ENCODE measurements at places on chromosomes 3 and 15.

DNA sequence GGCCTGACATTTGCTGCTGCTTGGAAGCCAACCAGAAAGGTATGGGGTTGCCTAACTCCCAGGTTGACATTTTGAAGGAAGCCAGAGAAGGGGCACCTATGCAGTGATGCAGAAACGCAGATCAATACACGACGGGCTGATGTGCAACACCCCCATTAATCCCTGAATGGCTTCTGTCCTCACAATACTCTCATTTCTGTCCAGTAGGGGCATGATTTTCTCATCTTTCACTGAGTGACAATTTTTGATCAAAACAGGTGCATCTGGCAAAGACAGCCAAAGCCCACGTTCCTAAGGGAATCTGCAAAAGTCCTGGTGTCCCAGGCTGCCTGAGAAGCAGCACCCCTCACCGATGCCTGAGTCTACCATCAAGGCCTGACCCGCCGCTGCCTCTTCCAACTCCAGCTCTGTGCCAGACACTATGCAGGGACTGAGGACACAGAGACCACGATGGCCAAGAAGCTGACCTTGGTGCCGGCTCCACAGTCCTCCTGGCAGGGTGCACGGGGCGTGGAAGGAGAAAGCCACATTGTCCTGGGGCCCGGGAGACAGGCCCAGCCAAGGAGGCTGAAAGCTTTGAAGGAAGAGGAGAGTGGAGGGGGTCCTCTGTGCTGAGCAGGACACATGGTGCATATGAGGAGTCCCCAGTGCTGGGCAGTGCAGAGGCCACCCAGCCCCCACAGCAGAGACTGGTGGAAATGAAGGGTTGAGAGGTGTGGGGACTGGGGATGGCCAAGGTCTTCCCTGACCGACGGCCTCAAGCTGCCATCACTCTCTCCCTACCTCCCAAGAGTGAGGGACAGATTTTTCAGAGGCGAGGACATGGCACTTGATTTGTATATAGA, 159.6 kb downstream of the NUP210 start:
- DNase-seq: no peak

GRCh38 chr3:153028381-153028780, 133.6 kb upstream of the RAP2B start:
- DNase-seq: peak; percentile 11

GRCh38 chr3:32109256-32109655, 2.8 kb downstream of the GPD1L start:
- peak; percentile 88 for DNase-seq

DNA sequence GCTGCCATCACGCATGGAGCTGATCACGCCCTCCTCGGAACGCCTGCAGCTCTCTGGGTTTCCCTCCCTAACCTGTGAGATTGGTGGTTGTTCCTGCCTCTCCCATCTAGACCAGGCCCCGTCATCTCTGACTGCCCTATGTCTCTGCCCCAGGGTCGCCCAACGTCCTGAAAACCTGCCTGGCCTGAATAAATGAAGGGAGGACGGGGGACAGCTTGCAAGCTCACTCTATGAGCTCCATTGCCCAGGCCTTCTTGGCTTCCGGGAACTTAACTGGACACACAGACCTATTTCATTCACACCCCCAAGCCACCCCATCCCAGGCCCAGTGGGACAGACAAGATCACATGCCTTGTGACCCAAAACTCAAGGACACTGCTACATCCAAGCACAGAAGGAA, 274.2 kb downstream of the XXYLT1 start:
- DNase-seq: no peak

GRCh38 chr15:76382987-76383728, 46.6 kb downstream of the ISL2 start:
- no peak for DNase-seq

- DNase-seq: no peak
Measured at GRCh38 chr3:180409170-180409569, 192.8 kb upstream of the TTC14 start.

DNA sequence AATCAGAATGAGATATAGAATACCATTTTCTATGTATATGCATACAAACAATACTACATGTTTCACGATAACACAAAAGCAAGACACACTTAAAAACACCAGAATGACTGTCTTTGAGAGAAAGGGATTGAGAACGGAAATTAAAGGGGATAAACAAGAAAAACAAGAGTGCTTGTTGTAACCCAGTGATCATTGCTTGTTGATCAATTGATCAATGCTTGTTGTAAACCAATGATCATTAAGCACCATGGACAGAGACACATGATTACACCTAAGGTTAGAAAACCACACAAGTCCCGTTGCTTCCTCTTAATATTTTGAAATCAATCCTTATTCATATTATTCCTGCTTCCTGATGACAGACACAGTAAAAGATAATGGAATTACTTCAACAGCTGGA, 1.1 kb upstream of the OR4F15 start:
- no peak for DNase-seq

DNA sequence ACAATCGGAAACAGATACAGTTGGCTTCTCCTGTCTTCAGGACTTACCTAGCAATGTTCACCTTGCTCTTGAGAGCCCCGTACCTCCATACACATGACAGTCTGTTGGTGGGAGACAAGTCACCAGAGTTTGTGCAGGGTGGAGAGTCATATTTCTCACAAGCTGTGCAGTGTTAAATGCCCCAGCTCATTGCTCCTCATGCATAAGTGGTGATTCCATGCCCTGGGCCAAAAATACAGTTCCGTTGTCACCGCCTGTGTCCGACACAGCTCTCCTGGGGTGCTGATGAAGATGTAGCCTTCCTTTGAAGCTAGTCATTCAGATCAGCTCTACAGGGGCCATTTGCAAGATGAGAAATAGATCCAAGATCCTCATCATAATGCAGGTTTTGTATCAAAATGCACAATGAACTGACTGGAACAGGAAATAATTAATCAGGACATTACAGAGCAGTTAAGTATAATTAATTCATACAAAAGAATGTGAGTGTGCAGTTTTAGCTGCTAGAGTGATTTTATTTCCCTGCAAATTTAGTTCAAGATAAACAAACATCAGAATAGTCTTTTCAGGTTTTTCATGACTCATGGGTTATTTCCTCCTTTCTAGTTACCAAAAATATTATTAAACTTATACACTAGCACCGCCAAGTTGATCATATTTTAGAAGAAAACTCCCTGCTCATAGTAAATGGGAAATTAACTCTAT, 66.5 kb downstream of the CD47 start:
- no peak for DNase-seq

DNA sequence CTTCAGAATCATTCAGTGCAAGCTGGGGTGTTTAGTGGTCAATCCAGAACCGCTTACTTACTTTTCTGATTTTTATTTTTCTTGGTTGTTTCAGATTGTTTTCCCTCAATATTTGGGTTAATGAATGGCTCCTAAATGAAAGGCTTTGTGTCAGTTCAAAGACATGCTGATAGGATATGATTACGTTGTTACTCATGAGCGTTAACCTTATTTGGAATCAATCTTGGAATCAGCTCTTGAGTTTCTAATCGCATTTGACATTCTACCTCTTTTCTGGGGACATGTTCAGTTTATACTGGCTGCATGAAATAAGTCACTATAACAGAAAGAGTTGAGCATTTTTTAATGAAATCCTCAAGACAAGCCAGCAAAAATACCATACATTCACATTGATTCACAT, 50.2 kb downstream of the ATP11B start:
- DNase-seq: no peak

DNA sequence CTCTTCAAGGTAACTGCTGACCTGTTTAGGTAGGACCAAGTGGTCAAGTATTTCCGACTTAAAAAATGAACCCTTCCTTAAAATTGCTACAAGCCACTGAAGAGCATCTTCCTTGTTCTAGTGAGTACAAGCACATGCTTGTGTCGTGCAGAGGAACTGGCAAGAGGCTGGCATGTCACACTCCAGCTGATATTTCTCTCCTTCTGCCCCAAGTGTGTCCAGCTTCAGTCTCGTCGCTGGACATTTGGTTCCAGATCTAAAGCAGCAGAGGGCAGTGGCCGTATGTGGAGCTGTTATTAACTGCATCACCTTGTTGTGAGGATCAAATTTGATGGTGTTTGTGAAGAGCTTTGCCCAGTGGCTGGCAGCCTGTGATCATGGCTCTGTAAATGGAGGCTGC, 10.0 kb downstream of the RBP2 start:
- no peak for DNase-seq

DNA sequence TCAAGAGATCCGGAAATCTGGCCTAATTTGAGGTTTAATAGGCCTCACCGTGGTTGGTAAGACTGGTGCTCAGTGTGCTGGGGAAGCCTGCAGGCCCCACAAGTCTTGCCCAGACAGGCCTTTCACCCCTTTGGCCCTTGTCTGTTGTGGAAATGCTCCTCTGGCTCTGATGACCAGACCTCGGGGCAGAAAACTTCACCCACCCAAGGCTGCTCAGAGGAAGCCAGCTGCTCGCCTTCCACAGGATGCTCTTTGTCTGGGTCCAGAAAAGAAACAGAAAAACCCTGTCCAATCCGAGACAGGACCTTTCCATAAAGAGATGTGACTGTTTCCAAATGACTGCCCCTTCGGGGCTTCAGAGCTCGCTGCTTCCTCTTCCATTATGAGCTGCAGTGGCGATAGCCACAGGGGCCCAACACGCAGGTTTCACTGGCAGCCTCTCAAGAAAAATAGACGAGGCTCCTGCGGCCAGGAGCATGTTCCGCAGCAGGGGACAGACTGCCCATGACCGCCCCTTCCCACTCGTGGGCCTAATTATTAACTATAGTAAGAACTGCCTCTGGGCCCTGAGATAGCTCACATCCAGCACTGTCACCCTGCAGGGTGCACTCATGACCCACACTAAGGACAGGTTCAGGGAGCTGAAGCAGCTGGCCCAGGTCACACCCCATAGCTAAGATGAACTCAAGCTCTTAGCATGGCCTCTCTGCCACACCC, 6.8 kb upstream of the SNX22 start:
- DNase-seq: no peak

- DNase-seq: no peak
Measured at GRCh38 chr3:55406696-55407425, 80.2 kb downstream of the WNT5A start.

- DNase-seq: no peak
Measured at GRCh38 chr3:196987022-196987421, 18.4 kb upstream of the PIGZ start.

GRCh38 chr3:45682786-45683185, 6.4 kb upstream of the SACM1L start:
- no peak for DNase-seq

DNA sequence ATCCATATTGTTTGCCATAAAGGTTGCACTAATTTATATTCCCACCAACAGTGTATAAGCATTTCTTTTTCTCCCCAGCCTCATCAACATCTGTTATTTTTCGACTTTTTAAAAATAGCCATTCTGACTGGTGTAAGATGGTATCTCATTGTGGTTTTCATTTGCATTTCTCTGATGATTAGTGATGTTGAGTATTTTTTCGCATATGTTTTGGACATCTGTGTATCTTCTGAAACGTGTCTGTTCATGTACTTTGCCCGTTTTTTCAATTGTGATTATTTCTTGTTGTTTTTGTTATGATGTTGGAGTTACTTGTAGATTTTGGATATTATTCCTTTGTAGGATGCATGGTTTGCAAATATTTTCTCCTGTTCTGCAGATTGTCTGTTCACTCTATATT, 46.5 kb downstream of the TP63 start:
- DNase-seq: no peak

DNA sequence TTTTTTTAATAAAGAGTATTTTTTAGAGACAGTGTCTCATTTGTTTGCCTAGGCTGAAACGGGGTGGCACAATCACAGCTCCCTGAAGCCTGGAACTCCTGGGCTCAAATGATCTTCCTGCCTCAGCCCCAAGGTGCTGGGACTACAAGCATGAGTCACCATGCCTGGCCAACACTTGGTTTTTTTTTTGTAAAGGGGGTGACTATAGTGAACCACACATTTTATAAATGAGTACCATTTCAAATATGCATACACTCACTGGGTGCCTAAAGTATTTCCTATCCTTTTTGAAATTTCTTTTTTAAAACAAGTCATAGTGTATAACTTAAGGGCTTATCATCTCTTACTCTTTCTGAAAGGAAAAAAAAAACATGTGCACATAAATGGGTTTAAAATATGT, 325.2 kb upstream of the MEIS2 start:
- no peak for DNase-seq

GRCh38 chr3:147521646-147522045, 112.5 kb downstream of the ZIC1 start:
- DNase-seq: no peak

GRCh38 chr15:52028431-52029093, 9.5 kb downstream of the MAPK6 start:
- DNase-seq: no peak

DNA sequence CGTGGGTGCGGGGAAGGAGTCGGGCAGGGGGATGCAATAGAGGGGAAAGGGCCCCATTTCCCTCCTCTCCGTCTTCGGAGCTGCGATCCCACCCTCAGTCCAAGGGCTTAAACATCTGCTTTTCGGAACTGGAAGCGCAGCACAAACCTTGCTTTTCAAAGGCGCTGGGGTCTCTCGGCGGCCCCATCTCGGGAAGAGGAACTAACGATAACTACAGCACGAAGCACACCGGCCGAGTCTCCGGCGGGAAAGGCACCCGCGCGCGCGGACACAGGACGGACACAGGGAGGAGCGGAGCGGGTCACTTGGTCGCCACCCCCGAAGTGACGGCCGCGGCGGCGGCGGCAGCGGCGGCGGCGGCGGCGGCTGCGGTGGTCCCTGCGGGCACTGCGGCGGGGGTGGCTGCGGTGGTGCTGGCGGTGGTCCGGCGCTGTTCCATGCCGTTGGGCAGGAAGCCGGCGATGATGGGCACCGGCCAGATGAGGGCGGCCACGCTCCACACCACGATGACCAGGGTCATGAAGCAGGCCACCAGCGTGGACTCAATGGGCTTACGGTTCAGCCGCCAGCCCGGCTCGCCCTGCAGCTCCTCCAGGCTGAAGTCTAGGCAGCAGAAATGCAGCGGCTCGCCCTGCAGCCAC, 1.1 kb downstream of the TMEM158 start:
- DNase-seq: peak; percentile 75

- no peak for DNase-seq
Measured at GRCh38 chr3:132381348-132381944, 35.9 kb upstream of the DNAJC13 start.

GRCh38 chr3:130480736-130481135, 36.2 kb upstream of the COL6A6 start:
- DNase-seq: peak; percentile 22

DNA sequence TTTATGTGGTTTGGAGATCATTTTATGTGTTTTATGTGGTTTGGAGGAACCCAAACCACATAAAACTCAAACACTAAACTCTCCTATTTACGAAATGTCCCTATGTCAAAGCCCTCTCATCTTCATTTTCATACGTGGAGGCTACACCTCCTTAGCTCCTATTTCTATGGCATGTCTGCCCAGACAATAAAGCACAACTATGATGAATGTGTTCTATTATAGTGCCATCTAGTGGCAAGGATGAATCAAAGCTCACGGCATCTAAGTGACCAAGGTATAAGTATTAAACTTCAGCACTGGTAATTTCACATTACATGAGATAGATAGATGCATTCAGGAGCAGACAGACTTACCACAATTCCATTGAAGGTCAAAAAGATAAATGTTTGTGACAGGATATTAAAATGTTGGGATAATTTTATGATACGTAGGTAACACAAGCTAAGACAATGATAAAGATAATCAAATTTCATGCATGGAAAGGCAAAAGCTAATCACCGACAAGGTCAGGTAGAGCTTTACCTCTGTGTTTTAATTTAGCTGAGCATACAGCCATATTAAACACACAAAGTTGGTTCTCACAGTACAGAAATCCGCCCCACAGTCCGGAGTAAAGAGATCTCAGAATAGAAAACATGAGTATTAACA, 130.6 kb upstream of the FHIT start:
- peak; percentile 12 for DNase-seq
